ENCODE measurements at places on chromosomes 7 and 10. TPM values are rescaled to one million over a fixed set of nuclear protein-coding genes. Genes with fewer than 3 reads are reported as not detected.

The DOCK1 gene
- 120 TPM for total RNA-seq

The SPAM1 gene
- total RNA-seq = not detected

The HOXA7 gene
- total RNA-seq = 2.9 TPM

The COBL gene
- total RNA-seq = under 0.01 TPM

The LFNG gene
- total RNA-seq = 36.4 TPM

The ACTR3C gene
- 9.5 TPM for total RNA-seq

The NXPH1 gene
- total RNA-seq = not detected

The HIF1AN gene
- total RNA-seq = 10.4 TPM

The CYP3A4 gene
- not detected for total RNA-seq

Data from dermis blood vessel endothelial cell (primary cell).